NCI-H774 (cell line): ENCODE measurements at places on chromosomes 11 and 22.

- no peak for DNase-seq
Measured at GRCh38 chr11:130101661-130102060, 32.0 kb downstream of the APLP2 start.

GRCh38 chr11:6618117-6619003 is 862 bp downstream of the TPP1 start:
- no peak for DNase-seq

GRCh38 chr11:65870307-65870658 is 2.3 kb downstream of the EFEMP2 start:
- no peak for DNase-seq

DNA sequence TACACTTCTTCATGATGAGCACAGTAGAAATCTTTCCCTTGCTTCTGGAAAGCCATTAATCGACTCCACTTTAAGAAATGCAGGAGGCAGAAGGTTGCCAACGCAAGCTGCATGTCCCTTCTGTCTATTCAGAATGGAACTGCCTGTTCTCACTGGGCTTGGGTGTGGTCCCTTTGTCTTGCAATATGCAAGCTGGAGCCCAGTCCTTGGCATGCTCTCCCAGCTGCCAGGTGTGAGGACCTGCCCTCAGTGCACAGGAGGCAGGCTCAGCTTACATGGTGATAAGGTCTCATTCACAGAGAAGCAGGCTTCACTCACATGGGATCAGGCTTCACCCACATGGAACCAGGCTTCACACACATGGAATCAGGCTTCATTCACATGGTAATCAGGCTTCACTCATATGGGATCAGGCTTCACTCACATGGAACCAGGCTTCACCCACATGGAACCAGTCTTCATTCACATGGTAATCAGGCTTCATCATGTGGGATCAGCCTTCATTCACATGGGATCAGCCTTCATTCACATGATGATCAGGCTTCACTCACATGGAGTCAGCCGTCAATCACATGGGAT is 59.2 kb upstream of the USP47 start:
- DNase-seq: peak; percentile 30
